ENCODE measurements at places on chromosomes 6 and 20. TPM values are rescaled to one million over a fixed set of nuclear protein-coding genes. Genes with fewer than 3 reads are reported as not detected.

CST2 gene
- not detected for total RNA-seq

EEF1E1 gene
- 25.3 TPM for total RNA-seq

PNISR gene
- 81.9 TPM for total RNA-seq

UNC93A gene
- total RNA-seq, result not detected

CDH26 gene
- total RNA-seq, result under 0.01 TPM

TREML2 gene
- total RNA-seq, result not detected

BTN2A1 gene
- 10.5 TPM for total RNA-seq

Data from osteoblast (primary cell).